ENCODE measurements at places on chromosomes 3 and 15. TPM values are rescaled to one million over a fixed set of nuclear protein-coding genes. Genes with fewer than 3 reads are reported as not detected.

GRCh38 chr3:57393977-57394376 lies 101.5 kb upstream of the ASB14 start:
- H3K4me3 ChIP-seq: no peak overlapping the region
- no peak overlapping the region for H3K27ac ChIP-seq
- DNase-seq: no peak
- no peaks in the 10 kb centered on the region for H3K36me3 ChIP-seq
- H3K27me3 ChIP-seq: no peaks in the 10 kb centered on the region
- H3K4me1 ChIP-seq: no peaks in the 10 kb centered on the region

DNA sequence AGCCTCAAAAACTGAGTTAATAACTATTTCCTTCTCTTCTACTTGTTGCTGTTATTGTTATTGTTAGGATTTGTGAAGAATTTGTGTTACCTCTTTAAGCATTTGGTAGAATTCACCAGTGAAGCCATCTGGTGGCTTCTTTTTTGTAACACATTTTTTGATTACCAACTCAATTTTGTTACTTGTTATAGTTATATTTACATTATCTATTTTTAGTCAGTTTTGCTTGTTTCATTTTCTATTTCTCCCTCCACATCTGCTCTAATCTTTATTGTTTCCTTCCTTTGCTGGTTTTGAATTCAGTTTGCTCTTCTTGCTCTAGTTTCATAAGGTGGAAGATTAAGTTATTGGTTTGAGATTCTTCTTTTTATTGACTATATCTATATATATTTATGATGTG lies 3.7 kb upstream of the SLC9C1 start:
- H3K4me1 ChIP-seq: peaks cover 11% of the 10 kb centered on the region
- H3K4me3 ChIP-seq: no peak overlapping the region
- no peaks in the 10 kb centered on the region for H3K27me3 ChIP-seq
- no peaks in the 10 kb centered on the region for H3K36me3 ChIP-seq
- H3K27ac ChIP-seq: peak overlapping the region; percentile 38

DNA sequence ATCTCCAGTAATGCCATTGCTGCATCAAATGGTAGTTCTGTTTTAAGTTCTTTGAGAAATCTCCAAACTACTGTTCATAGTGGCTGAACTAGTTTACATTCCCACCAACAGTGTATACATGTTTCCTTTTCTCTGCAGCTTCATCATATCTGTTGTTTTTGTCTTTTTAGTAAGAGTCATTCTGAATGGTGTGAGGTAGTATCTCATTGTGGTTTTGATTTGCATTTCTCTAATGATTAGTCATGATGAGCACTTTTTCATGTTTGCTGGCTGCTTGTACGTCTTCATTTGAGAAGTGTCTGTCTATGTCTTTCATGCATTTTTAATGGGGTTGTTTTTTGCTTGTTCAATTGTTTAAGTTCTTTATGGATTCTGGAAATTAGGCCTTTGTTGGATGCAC lies 10.2 kb upstream of the GCSAM start:
- no peak overlapping the region for H3K4me3 ChIP-seq
- DNase-seq: no peak
- H3K4me1 ChIP-seq: no peaks in the 10 kb centered on the region
- H3K27ac ChIP-seq: no peak overlapping the region
- H3K27me3 ChIP-seq: no peaks in the 10 kb centered on the region

GRCh38 chr3:38317192-38317759 lies 29.3 kb upstream of the XYLB start:
- no peak for DNase-seq
- H3K27ac ChIP-seq: no peak overlapping the region
- H3K27me3 ChIP-seq: no peaks in the 10 kb centered on the region
- peaks cover 6% of the 10 kb centered on the region for H3K4me1 ChIP-seq

GRCh38 chr3:131393868-131394267 lies 12.3 kb downstream of the NUDT16 start:
- peaks cover 2% of the 10 kb centered on the region for H3K4me1 ChIP-seq
- H3K4me3 ChIP-seq: no peak overlapping the region
- H3K27ac ChIP-seq: no peak overlapping the region
- no peaks in the 10 kb centered on the region for H3K27me3 ChIP-seq
- DNase-seq: no peak

DNA sequence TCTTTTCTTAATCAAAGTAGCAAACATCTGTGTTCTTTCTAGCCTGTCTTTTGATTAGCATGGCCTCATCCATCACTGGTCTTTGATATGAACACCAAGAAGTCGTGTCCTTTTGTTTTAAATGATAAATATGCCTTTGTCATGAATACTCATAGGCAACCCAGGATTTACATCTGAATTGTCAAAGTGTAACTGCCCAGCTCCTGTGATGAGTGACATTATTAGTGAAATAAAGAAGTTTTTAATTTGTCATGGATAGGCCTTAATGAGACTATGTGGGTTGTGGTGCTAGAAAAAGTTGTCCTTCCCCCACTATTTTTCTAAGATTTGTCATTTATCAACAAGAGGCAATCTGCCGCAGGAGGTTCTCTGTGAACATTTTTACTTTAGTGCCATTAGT lies 150.0 kb downstream of the CDIN1 start:
- no peaks in the 10 kb centered on the region for H3K27me3 ChIP-seq
- DNase-seq: no peak
- H3K27ac ChIP-seq: no peak overlapping the region
- H3K4me3 ChIP-seq: no peak overlapping the region
- H3K36me3 ChIP-seq: no peaks in the 10 kb centered on the region

GRCh38 chr3:113614402-113614801 lies 82.0 kb downstream of the USF3 start:
- no peaks in the 10 kb centered on the region for H3K4me1 ChIP-seq
- H3K27me3 ChIP-seq: no peaks in the 10 kb centered on the region
- DNase-seq: no peak
- no peak overlapping the region for H3K27ac ChIP-seq
- H3K4me3 ChIP-seq: no peak overlapping the region

DNA sequence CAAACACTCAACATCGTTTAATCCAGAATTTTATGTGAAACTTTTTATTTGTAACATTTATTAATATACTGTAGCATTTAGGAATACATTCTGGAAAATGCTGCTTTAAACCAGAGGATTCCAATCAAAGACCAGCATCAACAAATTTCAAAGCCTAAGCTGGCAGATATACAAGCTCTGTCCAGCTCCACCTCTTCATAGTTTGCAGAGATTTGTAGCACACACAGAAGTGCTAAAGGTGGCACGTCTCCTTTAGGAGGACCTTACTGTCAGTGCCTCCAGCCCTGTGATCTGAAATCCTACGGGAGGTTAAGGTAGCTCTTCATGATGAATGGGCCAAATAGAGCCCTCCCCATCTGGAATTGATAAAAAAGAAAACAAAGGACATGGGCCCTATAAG lies 329.7 kb upstream of the NECTIN3 start:
- H3K27me3 ChIP-seq: no peaks in the 10 kb centered on the region
- H3K4me1 ChIP-seq: no peaks in the 10 kb centered on the region
- H3K36me3 ChIP-seq: no peaks in the 10 kb centered on the region
- no peak for DNase-seq
- no peak overlapping the region for H3K27ac ChIP-seq

DNA sequence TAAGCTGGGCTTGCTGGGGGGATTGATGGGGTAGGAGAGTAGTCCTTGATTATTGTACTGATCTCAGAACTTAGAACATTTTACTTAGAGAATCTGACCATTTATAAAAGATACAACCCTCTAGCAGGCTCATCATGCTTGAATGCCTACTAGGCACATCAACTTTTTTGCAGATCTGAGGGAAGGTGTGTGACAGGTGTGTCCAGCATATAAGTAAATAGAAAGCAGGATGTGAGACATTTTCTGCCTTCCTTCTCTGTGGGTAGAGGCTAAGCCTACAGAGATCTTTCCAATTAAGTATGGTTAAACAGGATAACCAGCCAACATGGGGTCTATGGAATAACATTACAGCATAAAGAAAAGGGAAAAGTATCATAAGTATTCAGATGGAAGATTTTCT lies 159.1 kb downstream of the AKAP13 start:
- no peak for DNase-seq
- no peaks in the 10 kb centered on the region for H3K27me3 ChIP-seq
- H3K27ac ChIP-seq: no peak overlapping the region

GRCh38 chr3:43854283-43854682 lies 163.5 kb downstream of the ABHD5 start:
- no peak overlapping the region for H3K4me3 ChIP-seq
- no peaks in the 10 kb centered on the region for H3K36me3 ChIP-seq

GRCh38 chr3:192747145-192747544 lies 19.8 kb upstream of the FGF12 start:
- DNase-seq: no peak
- H3K4me1 ChIP-seq: no peaks in the 10 kb centered on the region
- H3K27ac ChIP-seq: no peak overlapping the region
- H3K36me3 ChIP-seq: no peaks in the 10 kb centered on the region
- no peak overlapping the region for H3K4me3 ChIP-seq

ARPIN gene
- 0.38 TPM for total RNA-seq

GPR176 gene
- total RNA-seq: not detected
